ENCODE measurements at places on chromosomes 6 and 20.

DNA sequence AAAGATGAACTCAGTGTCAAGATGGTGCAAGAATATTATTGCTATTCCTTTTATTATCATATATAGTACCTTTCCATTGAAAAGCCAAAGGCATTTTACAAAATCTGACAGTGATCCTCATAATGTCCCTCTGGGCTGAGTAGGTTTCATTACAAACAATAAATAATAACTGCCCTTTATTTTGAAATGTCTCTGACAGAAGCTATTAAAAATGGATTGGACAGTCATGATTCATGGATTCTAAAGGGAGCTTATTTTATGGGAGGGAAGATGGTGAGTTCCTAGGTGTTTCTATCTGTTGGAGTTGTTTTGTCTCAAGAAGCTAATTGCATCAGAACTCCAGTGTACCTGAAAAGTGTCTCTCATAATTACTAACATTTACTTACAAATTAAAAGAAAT is 30.4 kb upstream of the HDAC2 start:
- no peak for DNase-seq

- DNase-seq, result no peak
These were observed 3.7 kb downstream of the KCNK17 start for GRCh38 chr6:39310542-39310941.

DNA sequence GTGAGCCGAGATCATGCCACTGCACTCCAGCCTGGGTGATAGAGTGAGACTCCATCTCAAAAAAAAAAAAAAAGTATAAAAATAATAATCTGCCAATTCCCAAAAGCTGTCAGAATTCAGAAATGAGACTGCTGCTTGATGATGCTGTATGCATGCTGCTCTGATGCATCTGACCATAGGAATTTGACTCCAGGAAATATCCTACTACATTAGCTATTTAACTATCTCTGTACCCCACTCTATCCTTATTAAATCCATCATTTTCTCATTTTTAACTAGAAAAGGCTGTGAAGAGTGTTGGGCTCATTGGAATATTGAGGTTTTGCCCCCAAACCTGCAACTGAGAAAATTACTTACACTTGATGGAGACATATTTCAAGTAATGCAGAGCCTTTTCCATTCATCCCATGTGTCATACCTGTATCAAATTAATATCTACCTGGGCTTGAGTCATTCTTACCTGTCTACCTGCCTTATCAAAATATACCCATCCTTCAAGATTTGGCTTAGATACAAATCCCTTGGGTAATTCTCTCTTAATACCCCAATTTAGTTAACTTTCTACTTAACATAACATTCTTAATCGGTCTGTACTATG is 135.2 kb upstream of the PREP start:
- no peak for DNase-seq

GRCh38 chr20:49587111-49587570 is 19.2 kb upstream of the PTGIS start:
- no peak for DNase-seq

- no peak for DNase-seq
These were observed 7.7 kb downstream of the NRN1 start for GRCh38 chr6:5998711-5999687.

DNA sequence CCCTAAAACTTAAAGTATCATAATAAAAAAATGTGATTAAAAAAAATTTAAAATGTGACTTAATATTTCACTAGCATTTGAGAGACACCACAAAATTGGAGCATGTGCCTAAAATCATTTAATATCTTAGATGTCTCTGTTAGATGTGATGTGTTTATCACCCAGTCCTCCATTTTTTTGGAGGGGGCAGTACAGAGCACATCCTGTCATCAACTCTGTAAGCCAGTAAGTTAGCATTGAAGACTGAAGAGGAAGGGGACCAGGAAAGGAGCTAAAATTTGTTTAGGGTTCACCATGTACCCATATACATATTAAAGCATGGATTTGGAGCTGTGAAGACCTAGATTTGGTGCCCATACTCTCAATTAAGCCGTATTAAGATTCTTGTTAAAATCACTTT is 30.7 kb upstream of the ADIG start:
- DNase-seq, result no peak

- DNase-seq, result no peak
These were observed 198.8 kb downstream of the ATXN1 start for GRCh38 chr6:16562498-16562897.

DNA sequence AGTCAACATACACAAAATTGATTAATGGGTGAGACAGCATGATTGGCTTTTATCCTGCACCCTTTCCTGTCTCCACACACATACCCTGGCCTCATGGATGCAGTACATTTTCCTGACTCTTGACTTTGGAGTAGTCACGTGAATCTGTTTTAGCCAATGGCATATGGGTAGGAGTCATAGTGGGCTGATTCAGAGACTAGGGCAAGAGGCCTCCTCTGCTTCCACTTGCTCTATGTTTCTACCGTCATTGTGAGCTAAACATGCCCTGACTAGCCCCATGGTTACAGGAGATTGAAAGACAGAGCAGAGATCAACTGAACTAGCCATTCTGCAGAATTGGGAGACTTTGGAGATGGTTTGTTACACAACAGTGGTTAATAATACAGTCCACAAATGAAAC is 850.0 kb downstream of the DHX35 start:
- DNase-seq, result no peak

DNA sequence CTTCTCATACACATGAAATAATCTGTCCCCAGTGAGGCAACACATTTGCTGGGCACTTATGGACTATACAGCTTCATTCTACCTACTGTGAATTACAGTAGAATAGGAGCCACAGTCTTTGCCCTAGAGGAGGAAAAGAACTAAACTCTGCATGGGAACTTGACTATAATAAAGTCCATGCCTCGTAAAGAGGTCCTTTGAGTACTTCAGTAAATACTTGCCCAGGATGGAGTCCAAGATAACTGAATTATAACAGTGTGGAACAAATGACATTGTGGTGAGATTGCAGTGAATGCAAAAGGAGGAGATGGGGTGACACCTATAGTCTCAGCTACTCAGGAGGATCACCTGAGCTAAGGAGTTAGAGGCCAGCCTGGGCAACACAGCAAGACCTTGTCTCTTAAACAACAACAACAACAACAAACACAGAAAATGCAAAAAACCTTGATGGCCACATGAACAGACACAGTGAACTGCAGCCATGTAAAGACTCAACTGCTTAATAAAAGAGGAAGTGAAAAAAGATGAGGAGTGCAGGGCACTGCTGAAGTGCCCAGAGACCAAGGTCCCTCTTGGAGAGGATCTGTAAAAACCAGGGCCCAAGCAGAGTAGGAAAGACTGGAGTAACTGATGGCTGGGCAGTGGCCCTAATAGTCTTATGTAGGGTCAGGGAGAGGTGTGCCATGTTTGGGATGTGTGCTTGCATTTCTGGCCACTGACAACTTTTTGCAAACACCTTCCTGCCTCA is 3.7 kb downstream of the MRPS18A start:
- DNase-seq, result no peak

DNA sequence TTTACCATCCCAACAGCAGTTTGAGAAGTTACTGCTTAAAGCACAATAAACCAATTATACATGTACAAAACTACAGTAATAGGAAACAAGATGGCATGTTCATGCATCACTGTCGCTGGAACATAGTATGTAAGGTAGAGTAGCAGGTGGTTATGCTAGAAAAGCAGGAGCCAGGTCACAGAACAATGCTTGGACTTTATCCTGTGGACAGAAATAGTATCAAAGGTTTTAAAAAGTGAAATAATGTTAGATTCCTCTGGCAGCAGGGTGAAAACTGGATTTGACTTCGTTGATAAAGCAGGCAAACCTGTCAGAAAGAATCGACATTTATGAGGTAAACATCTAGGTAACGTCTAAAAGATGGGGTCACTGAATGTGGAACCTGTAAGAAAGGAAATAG is 2.5 kb downstream of the BLOC1S5 start:
- no peak for DNase-seq

DNA sequence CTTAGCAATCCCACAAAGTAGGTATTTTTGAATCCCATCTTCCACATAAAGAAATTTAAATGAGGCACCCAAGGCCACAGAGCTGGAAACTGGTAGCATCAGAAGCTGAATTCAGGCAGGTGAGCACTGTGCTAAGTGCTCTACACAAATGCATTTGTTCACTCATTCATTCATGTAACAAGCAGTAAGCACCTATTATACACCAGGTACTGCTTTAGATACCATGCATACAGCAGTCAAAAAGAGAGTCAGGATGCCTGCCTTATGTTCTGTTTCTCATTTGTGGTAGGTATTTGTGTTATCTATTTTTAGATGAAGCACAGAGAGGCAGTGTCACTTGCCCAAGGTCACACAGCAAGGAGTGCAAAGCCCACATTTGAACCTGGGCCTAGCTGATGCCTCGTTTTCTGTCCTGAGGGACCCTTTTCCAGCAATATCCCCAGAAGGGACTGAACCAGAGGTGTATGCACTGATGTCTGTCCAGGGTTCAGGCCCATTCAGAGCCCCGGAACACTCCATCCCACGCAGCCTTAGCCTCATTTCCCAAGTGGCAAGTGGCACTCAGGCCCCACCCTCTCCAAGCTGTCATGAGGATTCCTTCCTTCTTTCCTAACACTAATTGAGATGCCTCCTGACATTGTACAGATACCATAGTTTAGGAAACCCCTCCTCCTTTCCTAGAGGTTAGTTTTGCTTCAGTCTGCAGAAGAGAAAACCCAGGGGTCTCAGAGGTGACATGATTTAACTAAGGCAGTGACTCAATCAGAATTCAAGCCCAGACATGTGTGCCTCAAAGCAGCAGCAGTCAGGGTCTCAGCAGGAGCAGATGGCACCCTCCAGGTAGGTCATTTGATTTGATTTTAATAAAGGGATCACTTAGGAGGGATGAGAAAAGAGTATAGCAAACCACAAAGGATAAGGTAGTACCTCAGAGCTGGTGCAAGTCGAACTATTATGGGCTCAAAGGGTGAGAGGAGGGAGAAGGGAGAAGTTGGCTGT is 61.2 kb upstream of the SIRPA start:
- DNase-seq, result no peak

DNA sequence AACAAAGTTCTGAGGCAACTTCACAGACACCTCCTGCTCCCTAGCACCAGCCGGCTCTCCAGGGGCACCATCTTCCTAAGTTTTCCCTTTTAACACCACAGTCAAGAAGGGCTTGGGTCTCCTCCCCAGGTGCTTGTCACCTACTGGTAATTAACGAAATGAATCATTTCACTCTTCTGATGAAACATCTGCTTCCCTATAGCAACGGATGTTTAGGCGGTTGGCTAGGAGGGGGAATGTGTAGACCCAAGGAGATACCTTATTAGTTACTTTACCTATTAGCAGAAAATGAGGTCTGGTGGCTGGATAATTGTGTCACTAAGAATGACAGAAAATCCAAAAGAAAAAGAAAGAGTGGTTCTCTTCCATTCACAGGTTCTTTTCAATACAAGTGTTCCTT is 46.3 kb upstream of the FABP7 start:
- DNase-seq, result no peak

DNA sequence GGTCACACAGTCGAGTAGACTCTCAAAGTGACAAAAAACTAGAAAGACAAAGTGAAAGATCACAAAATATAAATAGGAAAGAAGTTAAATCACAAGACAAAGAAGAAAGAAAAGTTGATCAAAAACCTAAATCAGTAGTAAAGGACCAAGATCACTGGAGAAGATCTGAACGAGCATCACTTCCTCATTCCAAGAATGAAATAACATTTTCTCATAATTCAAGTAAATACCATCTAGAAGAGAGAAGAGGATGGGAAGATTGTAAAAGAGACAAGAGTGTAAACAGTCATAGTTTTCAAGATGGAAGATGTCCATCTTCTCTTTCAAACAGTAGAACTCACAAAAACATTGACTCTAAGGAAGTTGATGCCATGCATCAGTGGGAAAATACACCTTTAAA is 31.6 kb upstream of the GJA10 start:
- DNase-seq, result no peak

DNA sequence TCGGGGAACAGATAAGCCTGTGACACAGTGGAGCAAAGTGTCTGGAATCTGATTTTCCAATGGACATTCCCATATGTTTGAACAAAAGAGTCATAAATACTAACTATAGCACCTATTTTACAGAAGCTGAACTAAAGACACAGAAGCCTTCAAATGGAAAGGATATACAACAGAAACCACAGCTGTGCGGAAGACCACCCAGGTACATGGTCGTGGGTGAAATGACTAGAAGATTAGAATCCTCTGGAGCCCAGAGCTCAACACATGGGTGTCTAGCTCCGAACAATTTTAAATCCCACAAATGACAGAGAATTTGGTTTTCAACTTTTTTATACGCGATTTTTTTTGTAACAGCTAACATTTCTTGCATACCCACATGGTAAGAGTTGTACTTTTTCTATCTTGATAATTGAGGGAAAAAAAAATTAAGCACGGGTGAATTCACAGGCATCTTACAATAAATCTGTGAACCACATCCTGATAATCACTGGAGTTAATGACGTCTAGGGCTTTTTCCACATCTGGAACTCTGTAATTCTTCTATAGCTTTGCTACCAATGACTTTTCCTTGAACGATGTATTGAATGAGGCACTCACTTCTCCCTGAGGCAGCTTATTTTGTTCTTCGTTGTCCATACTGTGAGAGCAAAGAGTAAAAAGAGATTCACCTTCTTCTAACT is 271.1 kb upstream of the AGPAT4 start:
- DNase-seq, result no peak

DNA sequence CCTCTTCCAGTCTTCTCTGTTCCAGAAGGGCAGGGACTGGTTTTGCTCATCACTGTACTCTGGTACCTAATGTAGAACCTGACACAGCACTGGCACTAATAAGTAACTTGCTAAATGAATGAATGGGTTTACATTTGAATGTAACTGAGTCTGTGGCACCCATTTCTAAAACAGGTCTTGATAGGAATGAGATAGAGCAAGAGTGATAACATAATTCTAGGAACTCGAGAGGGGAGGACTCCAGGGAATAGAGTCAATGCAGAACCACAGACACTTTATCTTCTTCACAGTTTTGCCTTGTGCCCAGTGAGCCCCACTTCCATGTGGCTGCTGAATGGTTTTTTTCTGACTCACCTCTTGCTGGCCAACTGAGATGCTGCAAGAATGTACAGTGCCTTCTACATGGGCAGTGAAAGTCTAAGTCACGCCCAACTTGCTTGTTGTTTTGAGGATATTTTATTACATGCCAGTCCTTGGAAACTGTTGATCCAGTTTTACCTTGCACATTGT is 61.1 kb downstream of the TBC1D7 start:
- no peak for DNase-seq

DNA sequence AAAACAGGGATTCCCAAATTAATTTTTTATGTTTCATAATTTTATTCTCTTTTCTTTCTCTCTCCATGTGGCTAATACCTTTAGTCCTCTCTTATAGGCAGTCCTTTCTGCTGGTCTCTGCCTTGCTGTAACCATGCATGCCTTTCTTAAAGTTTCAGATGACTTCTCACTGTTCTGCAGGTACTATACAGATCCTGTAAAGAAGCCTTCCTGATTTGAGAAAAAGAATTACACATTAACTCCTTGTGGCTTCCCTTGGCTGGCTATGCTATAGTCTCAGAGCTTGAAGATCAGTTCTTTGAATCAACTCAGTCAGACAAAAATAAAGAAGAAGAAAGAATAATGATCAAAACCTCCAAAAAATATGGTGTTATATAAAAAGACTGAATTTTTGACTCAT is 7.3 kb upstream of the GPR63 start:
- DNase-seq, result no peak
